CD4-positive, alpha-beta memory T cell (primary cell): ENCODE measurements at places on chromosomes 12 and 14. TPM values are rescaled to one million over a fixed set of nuclear protein-coding genes. Genes with fewer than 3 reads are reported as not detected.
A peak's percentile ranks its signal among the peaks of the same experiment; 100 is the strongest.

DNA sequence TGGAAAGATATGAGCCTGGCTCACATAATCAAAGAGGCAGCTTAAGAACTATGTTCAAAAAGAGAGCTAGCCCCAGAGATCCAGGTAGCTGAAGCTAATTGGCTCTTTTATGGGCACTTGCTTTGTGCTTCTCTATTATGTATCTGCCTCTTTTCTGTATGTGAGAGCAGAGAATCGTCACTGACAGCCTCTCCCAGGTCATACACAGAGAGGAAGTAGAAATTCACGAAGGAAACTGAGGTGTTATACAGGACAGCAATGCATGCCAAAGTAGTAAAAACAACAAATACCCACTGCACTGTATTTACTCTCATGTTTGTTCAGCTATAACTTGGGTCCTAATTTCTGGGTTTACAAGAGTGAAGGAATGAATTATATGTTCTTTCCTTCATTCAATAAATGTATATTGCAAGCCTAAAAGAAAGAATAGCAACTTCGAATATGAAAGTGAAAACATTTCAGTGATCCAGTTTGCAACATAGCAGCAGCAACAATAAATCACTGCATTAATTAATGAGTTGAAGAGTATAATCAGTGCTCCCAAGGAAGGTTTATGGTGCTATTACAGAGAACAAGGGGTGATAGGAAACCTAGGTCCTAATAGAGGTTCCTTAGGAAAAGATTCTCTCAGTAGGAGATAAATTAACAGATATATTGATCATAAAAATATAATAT, 47.1 kb upstream of the ATXN7L3B start:
- H3K4me3 ChIP-seq: peak overlapping the region; percentile 47
- H3K36me3 ChIP-seq: no peaks in the 10 kb centered on the region
- no peaks in the 10 kb centered on the region for H3K27me3 ChIP-seq
- H3K27ac ChIP-seq: no peak overlapping the region
- no peak for DNase-seq

DNA sequence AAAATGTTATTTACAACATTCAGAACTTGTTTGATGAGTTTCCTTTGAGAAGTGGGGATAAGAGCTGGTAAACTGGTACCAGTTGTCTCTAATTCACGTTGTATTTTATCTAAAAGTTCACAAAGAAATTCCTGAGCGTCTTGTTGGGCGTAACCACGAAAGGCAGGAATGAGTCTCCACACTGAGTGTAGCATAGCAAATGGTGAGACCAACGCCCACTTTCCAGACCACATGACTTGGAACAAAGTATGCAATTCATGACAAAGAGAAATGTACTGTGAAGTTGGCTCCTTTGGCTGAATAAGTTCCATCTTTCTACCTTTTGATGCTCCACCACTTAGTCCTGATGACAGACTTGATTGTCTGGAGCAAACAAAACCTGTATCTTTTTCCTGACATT, 18.4 kb downstream of the USP44 start:
- H3K4me1 ChIP-seq: no peaks in the 10 kb centered on the region
- H3K4me3 ChIP-seq: no peak overlapping the region
- no peak overlapping the region for H3K27ac ChIP-seq
- no peaks in the 10 kb centered on the region for H3K27me3 ChIP-seq

GRCh38 chr14:24313913-24314312, 2.6 kb downstream of the LTB4R start:
- H3K4me1 ChIP-seq: peaks cover 59% of the 10 kb centered on the region
- peak overlapping the region; percentile 72 for H3K27ac ChIP-seq
- H3K27me3 ChIP-seq: no peaks in the 10 kb centered on the region
- no peaks in the 10 kb centered on the region for H3K36me3 ChIP-seq
- H3K4me3 ChIP-seq: no peak overlapping the region
- no peak for DNase-seq

DNA sequence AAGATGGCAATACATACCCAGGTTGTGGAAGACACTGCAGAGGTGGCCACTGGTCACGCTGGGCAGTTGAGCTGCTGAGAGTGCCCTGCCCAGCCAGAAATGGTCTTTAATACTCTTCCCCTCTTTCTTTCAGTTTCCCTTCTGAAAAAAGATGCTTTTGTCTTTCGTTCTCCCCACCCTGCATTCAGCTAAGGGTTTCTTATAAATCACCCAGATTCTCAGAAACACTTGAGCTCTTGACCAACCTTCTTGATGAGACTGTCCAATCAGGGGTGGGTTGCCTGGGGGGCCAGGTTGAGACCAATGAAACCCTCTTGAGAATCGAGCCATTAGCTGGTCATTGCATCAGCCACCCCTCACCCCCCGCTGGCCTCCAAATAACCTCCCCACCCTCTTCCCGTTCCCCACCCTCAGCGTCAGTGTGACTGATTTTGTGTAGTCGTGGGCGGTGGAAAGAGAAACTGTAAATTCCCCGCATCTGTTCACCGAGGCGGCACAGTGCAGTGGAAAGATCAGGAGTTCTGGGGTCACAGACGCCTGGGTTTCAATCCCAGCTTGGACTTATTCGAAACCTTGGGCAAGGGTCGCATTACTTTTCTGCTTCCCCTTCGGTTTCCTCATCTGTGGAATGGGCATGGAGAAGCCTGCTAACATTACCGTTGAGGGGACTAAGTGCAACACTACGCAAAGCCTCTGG, 52.3 kb downstream of the SLC25A47 start:
- no peaks in the 10 kb centered on the region for H3K27me3 ChIP-seq
- H3K4me1 ChIP-seq: peaks cover 28% of the 10 kb centered on the region
- no peak for DNase-seq

- no peak overlapping the region for H3K4me3 ChIP-seq
- H3K27ac ChIP-seq: no peak overlapping the region
- no peak for DNase-seq
- no peaks in the 10 kb centered on the region for H3K4me1 ChIP-seq
- H3K36me3 ChIP-seq: no peaks in the 10 kb centered on the region
Observed at GRCh38 chr12:2615665-2616402, 178.9 kb upstream of the FKBP4 start.

GRCh38 chr12:5171701-5172100, 128.0 kb downstream of the KCNA5 start:
- H3K4me1 ChIP-seq: no peaks in the 10 kb centered on the region
- H3K36me3 ChIP-seq: no peaks in the 10 kb centered on the region
- H3K4me3 ChIP-seq: no peak overlapping the region
- no peak overlapping the region for H3K27ac ChIP-seq
- no peak for DNase-seq
- no peaks in the 10 kb centered on the region for H3K27me3 ChIP-seq

The PRKD1 gene
- total RNA-seq: not detected

The SCN8A gene
- 0.25 TPM for total RNA-seq

The CYP46A1 gene
- 0.15 TPM for total RNA-seq

The GALNT9 gene
- total RNA-seq: not detected
